ENCODE measurements at places on chromosomes 6 and 20.

- DNase-seq: no peak
These were observed 127.1 kb upstream of the AHI1 start for GRCh38 chr6:135624402-135625295.

- DNase-seq: no peak
These were observed 25.4 kb upstream of the NOP56 start for GRCh38 chr20:2626853-2627541.

DNA sequence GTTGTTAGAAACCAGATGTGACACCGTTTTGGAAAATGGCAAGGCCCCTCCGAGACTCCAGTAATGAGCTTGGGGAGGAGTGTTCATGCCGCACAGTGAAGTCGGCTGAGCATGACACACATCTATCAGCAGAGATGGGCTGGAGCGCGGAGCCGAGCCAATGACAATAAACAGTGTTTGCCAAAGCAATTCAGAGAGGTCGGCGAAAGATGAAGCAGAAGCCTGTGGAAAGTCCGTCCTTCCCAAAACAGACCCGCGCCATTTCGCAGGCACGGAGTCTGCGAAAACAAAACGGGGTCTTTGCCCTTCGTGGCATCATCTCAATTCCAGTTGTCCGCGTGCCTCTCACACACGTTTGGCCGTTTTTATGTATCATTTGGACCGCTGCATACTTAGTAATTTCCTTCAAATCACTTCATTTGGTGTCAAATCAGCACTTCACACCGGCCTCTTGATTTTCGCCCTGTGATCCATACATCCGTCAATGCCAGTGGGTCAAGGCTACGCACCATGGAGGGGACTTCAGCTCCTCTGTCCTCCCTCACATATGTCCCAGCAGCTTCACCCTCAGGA, 71.3 kb downstream of the SULF2 start:
- no peak for DNase-seq

- DNase-seq: peak; percentile 69
These were observed 897 bp downstream of the CD2AP start for GRCh38 chr6:47478233-47479139.

DNA sequence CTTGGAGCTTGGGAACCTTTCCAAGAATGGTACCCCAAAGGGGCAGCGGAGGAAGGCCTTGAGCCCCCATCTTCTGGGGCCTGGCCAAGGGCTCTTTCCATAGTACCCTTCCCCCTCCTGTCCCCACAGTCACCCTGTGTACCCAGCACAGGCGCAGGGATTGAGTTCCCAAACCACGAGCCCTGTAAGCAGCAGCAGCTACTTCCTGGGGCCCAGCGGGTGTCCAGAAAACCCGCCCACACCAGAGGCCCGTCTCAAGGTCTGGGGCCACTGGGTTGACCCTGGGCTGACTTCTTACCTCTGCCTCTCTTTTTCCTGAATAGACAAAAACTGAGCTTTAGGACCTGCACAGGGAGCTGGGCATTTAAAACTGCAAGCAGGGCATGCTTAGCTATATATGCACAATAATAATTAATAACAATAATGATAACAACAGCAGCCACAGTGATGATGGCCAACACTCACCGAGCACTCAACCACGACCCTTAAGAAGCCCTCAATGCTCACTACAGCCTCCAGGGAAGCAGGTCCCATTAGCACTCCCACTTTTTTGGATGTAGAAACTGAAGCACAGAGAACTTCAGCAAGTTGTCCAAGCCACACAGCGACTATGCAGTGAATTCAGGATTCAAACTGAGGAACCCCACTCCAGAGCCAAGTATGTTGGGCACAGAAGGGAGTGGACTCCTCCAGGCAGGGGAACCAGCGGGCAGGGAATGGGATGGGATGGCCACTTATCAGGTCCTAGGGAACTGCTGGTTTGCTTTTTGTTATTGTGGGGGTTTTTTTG, 14.5 kb downstream of the NOL4L start:
- DNase-seq: peak; percentile 88

DNA sequence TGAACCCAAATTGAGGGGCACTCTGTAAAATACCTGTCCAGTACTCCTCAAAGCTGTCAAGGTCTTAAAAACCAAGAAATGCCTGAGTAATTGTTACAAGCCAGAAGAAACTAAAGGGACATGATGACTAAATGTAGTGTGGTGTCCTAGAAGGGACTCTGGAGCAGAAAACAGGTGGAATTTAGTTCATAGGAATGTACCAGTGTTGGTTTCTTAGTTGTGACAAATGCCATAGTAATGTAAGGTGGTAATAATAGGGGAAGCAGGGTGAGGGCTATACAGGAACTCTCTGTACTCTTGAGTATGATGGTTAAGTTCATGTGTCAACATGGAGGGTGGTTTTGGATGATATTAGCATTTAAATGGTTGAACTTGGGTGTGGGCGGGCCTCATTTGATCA, 92.3 kb downstream of the CNBD2 start:
- DNase-seq: no peak

- DNase-seq: no peak
These were observed 53.5 kb downstream of the CARMIL1 start for GRCh38 chr6:25332655-25333071.

DNA sequence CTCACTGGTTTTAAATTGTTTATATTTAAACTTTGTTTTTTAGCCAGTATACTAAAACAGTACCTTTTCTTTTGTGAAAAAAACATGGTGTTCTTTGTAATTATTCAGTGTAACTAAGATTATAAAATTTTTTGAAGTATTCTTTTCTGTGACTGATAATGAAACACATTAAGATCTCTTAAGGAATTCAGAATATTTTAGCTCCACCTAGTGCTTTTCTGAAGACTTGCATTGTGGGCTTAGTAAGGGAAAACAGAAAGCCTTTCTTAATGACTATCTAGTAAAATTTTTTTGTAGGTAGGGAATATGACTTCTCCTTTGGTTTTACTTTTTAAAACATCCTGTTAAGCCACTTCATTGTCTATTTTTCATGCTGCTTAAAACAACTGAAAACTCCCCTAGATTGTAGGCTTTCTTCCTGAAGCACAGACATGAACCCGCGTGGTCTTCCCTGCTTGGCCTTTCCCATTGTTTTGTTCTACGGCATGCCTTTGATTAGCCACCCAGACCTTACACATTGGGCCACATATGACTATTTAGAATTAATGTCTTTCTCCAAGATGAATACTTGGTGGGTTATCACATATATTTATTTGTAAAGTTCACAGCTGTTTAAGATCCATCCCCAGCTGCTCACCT, 72.1 kb downstream of the AFDN start:
- DNase-seq: no peak

- no peak for DNase-seq
These were observed 514.5 kb downstream of the PREX1 start for GRCh38 chr20:48313324-48313723.

DNA sequence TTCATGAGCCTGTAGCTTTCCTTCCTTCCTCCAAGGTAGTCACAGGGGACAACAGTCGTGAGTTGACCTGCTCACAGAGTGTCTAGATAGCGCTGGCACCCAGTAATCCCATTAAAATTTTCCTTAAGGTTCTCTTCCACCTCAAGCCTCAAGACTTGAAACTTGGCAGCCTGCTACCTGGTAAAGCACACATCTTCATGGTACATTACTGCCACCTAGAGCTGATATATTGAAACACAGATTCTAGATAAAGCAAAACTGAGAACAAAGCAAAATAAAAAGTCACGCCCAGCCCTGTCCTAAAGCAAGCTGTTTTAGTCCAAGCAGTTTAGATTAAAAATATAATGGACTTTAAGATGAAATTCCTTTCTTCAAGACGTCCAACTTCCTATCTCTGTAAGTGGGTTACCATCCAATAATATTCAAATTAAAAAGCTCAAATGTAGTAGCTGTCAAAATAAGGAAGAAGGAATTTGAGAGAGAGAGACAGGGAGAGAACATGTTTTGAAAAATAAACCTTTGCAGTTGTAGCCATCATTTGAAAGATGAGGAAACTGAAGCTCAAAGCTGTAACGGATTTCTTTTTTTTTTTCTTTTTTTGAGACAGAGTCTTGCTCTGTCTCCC, 50.7 kb upstream of the CD83 start:
- peak; percentile 73 for DNase-seq

DNA sequence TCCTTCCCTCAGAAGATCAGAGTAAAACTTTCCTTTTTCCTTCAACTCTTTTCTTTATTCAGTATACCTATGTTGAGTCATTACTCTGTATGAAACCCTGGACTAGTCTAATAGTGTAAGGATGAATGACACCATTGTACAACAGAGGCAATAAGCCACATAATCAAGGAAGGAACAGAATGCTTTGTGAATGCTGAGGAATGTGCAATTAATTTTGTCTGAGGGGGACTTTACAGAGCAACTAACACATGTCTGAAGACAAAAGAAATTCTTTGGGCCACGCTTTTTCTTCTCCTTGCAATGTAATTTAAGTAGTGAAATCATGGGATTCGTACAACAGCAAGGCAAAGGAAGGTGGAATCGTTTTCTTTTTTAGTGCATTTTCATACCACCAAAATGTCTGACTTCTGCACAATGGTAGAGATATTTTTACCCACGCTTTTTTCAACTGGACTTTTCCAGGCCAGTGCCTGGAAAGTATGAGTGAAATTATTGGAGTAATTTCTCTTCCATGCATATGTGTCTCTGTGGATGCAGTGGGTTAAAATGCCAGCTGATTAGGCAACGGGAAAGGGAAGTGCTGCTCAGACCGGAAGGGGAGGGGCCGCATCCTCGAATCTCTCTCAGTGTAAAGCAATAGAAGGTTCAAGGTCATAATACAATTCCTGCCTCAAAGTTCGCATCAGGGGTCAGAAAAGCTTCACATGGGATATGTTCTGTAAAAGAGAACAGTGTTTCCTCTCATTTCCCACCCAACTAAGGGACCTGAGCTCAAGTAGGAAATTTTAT, 89.9 kb upstream of the MTHFD1L start:
- DNase-seq: no peak

DNA sequence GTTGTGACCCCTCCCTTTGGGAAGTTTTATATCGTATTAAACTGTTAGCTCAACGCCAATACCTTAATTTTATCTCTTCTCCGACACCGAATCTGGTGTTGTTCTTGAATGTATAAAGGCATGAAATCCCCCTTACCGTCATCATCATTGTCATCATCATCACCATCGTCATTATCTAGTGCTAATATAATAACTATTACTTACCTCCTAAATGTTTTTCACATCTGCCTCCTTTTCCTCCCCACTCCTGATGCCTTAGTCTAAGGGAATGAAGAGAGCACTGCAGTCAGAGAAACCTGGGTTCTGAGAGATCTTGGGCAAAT, 677 bp upstream of the ZBTB24 start:
- no peak for DNase-seq

GRCh38 chr6:36679043-36679833, 724 bp downstream of the CDKN1A start:
- DNase-seq: peak; percentile 74

DNA sequence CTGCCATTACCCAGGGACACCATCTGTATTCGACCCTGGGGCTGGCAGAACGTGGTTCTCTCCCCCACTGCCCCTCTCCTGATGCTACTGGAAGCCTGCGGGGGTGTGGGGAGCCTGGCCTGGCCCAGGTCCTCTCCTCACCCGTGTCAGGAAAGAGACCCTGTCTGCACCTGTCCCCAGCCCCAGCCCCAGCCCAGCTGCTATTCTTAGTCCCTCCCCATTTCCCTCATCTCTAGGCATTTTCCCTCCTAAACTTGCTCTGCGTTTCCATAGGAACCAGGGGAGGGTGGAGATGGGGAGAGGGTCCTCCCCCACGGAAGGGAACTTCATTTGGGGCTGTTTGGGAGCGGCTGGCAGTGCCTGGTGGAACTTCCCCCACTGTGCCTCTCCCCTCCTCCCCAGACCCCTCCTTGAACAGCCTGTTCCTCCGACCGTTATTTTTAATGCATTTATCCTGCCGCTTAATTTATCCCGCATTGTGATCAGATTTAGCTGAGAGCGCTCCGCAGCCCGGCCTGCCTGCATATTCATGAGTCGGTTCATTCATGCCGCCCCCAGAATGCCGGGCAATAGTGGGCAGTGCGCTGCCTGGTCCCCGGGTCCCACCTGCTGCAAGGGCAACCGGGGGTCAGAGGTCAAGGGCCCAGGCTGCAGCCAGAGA, 31.8 kb upstream of the DLGAP4 start:
- DNase-seq: peak; percentile 70

DNA sequence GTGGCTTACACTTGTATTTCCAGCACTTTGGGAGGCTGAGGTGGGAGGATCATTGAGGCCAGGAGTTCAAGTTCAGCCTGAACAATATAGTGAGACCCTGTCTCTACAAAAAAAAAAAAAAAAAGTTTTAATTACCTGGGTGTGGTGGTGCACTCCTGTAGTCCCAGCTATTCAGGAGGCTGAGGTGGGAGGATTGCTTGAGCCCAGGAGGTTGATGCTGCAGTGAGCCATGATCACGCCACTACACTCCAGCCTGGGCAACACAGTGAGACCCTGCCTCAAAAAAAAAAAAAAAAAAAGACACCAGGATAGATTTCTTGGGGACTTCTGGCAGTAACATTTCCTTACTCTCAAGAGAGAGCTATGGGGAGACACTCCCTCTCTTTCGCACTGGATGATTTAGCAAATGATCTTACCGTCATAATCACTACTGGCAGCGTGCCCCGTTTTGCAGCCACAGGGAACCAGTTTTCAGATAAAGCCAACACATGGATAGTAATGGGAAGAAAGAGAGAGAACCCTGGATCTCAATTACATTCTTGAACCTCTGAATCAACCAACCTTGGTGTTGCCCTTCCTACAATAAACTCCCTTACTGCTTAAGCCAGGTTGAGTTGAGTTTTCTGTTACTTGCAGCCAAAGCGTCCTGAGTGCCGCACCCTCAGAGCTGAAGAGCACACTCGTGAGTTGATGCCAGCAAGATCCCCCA, 18.1 kb upstream of the PTPN1 start:
- DNase-seq: no peak

- no peak for DNase-seq
These were observed 4.6 kb upstream of the IER3 start for GRCh38 chr6:30748851-30749540.

- DNase-seq: no peak
These were observed 19.3 kb upstream of the NEDD9 start for GRCh38 chr6:11251553-11252360.

DNA sequence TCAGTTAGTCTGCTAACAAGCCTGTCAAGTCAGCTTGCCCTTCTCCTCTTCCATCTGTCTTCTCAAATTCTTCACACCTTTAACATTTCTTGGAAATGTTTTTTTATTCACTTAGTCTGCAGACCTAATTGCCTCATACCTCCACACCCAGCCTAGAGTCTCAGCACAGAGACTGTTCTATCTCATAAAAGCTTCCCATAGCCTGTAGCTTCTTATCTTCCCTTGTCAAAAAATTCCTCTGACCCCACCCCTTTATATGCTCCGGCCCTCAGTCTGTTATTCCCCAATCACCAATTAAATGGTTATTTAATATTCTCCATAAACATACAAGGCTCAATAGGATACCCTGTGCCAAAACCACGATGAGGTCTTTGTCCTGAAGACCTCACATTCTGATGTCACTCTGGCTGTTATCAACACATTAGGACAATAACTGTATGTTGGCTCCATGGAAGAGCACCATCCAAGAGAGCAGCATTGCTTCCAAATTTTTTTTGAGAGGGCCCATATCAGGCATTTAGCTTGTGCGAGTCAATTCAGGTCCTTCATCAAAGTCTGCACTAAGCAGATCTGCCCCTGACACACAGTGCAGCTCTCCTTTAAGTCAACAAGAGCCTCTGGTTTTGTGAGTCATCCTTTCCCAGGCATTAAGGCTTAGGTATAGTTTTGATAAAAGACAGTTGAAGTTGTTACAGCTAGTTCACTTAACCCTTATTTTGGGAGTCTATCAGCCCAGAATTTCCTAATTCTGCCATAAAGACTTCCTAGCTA, 83.2 kb upstream of the TBX18 start:
- DNase-seq: no peak

GRCh38 chr20:3629893-3630292, 33.3 kb downstream of the GFRA4 start:
- DNase-seq: no peak

GRCh38 chr6:7784706-7785105, 58.8 kb downstream of the BMP6 start:
- DNase-seq: no peak

All from H7 (cell line).